ENCODE measurements at places on chromosomes 16 and 17.

- DNase-seq: no peak
Observed at GRCh38 chr16:65377195-65377594, 255.3 kb upstream of the CDH11 start.

DNA sequence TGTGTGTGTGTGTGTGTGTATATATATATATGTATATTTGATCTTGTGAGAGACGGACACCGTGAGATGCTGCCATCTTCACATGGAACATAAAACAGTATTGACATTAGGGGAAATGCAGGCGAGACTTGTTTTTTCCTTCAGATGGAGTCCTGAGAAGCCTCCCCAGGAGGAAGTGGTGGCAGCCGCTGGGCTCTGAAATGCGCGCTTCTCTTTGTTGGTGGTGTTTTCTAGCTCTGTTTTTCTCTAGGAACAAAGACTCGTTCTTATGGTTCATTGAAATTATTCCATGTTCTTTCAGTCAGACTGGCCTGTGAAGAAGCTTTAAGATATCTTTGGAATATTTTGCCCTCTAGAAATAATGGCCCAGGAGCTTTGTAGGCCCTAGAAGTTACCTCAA, 32.9 kb downstream of the SNX29 start:
- no peak for DNase-seq

DNA sequence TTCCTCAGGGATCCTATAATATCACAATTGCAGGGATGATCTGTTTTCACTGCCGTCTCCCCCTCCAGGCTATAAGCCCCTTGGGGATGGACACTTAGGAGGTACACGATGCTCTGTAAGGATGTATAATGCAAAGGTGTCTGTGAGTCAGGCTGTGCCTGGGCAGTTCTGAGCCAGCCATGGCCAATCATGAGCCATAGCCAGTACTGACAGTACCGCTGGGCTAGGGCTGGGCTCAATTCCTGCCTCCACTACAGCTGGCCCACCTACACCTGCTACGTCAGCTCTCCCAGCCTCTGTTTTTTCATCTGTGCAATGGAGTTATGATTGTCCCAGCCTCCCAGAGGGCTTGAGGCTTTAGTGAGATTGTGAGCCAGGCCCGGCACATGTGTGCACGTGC, 2.8 kb upstream of the WNT9B start:
- no peak for DNase-seq

DNA sequence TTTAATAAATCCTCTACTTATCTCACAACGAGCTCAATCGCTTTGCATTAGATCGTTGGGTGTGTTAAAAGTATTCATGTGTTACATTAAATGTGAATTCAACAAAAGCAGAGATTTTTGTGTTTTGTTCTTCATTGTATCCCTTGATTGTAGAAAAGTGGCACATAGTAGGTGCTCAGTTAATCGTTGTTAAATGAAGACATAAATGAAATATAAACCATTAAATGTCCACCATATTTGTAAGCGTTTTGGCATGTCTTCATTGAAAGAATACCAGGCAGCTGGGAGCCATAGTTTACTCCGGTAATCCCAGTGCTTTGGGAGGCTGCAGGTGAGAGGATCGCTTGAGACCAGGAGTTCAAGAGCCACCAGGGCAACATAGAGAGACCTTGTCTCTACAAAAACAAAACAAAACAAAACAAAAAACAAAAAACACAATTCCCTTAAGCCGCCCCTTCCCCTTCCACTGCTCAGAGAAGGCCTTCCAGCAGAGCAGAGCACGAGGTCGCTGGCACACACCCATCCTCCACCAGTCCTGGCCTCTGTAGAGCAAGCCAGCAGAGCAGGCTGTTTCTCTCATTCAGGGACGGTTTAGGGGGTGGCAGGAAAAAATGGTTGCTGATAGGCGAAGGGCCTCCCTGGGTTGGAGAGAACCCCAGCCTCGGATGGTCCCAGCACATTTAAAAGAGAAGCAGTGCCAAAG, 673 bp upstream of the CHD9 start:
- peak; percentile 35 for DNase-seq

DNA sequence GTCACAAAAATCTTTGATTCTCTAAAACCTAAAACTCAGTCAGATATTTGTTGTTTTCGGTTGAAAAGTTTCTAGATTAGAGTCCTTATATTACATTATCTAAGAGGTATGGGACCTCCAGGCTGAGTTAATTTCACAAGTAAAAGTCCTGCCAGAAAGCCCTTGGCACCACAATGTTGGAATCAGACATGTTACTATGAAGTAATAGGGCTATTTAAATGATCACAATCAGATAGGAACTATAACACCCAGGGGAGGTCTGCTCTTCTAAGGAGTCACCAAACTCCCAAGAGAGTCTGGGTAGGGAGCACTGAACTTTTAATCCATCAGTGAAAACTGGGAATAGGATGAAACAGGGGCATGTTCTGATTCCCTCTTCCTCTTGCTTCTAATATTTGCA, 54.2 kb downstream of the WIPI1 start:
- no peak for DNase-seq

DNA sequence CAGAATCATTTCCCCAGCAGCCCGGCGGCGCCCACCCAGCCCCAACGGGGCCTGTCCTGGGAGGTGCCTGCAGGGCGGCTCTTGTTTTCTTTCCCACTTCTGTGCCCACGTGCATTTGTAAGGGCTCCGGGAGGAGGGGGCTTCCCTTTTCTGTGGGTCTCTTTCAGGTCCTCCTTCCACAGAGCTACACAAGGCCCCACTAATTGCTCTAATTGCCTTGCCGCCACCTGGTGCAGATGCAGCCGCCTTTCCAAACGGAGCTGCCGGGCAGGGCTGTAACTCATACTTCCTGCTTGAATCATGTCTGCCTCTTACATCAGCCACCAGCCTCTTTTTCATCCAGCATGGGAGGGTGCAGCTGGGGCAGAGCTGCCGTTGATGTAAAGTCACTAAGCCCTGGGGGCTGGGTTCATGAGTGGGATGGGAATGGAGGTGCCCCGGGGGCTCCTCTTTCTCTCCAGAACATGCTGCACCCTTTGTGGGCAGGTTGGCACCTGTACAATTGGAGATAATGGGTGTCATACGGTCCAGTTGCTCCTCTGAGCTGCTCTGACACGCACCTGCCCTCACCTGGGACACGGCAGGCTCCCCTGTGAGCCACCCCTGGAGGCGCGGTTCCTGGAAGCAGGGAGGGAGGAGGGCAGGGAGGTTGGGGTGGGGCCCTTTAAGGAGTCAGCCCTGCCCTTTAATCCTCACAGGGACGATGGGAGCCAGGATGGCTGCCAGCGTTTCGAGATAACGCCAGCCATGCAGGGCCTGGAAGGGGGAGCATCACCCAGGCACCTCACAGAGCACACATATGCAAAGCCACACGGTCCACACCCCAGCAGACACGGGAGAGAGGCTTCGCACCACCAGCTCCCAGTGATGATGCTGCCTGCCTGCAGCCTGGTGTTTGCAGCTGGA, 41.1 kb upstream of the KLHDC4 start:
- peak; percentile 21 for DNase-seq

GRCh38 chr16:58509256-58510096, 5.8 kb upstream of the SETD6 start:
- DNase-seq: no peak

DNA sequence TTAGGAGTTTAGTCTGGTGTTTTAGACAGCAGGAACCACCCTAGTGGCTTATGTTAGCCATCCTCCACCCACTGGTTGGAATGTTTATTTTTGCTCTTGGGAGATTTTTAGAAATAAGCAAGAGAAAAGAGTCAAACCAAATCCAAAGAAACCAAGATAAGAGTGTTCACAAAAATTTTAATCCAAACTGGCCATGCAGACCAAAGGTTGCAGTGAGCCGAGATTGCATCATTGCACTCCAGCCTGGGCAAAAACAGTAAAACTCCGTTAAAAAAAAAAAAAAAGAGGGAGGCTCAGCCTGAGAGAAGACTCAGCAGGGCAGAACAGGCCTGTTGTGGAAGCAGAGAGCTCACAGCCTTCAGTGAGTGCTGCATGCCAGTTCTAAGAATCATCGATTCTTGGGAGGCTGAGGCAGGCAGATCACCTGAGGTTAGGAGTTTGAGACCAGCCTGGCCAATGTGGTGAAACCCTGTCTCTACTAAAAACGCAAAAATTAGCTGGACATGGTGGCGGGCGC, 12.2 kb upstream of the C16orf54 start:
- peak; percentile 74 for DNase-seq

DNA sequence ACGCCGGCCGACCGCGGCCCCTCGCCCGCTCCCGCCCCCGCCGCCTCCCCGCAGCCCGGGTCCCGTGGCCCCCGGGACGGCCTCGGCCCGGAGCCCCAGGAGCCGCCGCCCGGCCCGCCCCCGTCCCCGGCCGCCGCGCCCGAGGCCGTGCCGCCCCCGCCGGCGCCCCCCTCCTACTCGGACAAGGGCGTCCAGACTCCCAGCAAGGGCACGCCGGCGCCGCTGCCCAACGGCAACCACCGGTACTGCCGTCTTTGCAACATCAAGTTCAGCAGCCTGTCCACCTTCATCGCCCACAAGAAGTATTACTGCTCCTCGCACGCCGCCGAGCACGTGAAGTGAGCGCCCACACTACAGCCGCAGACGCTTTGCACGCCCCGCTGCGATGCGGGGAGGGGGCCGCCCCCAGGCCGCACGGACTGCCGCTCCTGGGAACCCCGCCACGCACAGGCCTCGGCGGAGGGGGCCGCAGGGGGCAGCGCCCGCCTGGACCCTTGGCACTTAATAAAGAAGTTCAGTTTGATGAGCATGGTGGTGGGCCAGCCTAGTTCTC, 35.5 kb upstream of the ZC3H18 start:
- peak; percentile 57 for DNase-seq

DNA sequence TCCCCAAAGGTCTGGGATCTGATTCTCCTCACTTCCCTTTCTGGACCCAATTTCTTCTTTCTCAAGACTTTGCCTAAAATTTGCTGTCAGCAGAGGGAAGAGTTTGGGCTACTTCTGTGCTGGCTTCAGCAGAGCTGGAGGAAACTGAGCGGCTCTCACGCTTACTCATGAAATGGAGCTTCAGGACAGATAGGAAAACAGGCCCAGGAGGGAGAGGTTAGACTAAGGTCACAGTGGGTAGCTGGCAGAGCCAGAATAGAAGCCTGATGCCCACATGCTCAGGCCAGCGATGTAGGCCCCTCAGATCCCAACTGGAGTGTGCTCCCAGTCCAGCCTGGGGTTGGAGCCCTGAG, 593 bp downstream of the SLC38A7 start:
- no peak for DNase-seq

GRCh38 chr16:79868841-79869240, 268.3 kb upstream of the MAF start:
- DNase-seq: no peak

GRCh38 chr17:64496348-64496785, 487 bp downstream of the POLG2 start:
- DNase-seq: no peak

- DNase-seq: no peak
Observed at GRCh38 chr16:3188925-3189825, 1.2 kb downstream of the OR1F1 start.

DNA sequence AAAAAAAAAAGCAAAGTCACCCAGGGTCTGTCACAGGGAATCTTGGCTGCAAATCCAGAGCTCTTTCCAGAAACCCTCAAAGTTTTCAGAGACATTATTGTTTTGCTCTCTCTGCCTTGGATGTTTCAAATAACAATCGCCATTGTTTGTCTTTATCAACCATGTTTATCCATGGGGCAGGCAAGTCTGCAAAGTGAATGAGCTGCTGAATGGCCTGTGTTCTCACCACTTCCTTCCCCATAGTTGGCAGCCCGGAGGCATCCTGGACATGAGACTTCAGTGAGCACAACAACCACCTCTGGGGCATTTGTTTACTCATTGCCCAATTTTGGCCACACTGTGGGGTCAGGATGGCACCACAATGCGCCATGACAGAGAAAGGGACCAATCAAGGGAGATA, 53.1 kb upstream of the USP7 start:
- no peak for DNase-seq

GRCh38 chr17:74618451-74618850, 5.1 kb downstream of the CD300E start:
- no peak for DNase-seq
